ENCODE measurements at places on chromosomes 6 and 20.

DNA sequence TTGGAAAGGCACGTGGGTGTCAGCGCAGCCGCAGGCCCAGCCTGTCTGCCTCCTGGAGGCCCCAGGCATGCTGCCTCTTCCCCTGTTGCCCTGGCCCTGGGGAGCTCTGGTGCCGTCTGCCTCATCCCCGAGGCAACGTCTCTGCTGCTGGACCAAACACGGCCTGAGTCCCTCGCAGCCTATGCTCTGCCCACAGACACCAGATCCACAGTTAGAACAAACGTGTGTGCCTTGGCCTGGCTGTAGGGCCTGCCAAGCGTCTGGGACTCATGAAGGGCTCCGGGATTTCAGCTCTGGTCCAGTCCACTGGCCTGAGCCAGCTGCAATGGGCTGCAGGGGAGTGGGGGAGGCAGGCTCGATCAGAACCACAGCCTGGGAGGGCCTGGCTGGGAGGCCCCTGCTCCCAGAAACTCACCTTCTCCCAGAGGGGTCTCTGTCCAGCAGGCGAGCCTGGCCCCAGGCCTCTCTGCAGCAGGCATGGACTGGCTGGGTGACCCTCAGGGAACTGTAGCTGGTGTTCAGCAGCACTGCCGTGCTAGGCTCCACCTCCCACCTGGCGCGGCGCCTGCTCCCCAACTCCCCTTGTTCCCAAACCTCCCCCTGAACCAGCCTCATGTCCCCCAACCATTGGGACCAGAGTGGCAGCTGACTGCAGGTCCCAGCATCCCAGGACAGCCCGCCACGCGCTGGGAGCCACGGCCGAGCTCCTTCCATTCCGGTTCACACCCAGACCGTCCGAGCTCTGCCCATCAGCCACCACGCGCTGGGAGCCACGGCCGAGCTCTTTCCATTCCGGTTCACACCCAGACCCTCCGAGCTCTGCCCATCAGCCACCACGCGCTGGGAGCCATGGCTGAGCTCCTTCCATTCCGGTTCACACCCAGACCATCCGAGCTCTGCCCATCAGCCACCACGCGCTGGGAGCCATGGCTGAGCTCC is 197.0 kb downstream of the DLL1 start:
- DNase-seq: no peak

GRCh38 chr6:64376394-64376793 is 740.8 kb downstream of the PHF3 start:
- no peak for DNase-seq

DNA sequence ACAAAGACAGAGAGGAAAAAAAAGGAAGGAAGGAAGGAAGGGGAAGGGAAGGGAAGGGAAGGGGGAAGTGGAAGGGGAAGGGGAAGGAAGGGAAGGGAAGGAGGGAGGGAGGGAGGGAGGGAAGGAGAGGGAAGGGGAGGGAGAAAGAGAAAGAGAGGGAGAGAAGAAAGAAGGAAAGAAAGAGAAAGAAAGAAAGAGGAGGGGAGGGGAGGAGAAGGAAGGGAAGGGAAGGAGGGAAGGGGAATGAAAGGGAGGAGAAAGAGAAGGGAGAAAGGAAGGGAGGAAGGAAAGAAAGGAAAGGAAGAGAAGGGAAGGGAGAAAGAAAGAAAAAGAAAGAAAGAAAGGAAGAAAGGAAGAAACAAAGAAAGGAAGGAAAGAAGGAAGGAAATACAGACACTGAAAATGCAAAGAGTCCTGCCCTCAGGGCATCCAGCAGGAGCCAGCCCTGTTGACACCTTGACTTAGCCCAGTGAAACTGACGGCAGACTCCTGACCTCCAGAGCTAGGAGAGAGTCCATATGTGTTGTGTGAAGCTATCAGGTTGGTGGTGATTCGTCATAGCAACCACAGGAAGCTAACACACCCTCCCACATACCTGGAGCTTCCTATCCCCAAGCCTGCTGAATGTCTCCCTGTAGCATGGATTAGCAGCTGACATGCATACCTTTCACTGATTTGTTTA is 58.7 kb upstream of the SULF2 start:
- DNase-seq: no peak

DNA sequence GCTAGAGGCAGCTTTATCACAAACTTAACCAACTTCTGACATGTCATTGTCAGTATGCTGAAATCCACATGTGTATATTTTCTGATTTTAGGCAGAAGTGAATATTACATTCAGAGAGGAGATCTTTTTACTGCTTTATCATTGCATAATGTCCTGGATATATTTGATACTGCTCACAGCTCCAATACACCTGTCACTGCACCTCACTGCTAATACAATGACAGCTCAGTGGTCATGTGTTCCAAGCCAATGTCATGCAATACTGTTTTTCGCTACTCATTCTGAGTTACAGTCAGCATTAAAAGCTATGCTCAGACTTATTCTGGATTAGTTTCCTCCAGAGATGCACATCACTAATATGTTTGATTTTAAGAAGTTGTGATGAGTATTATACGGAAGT is 1604.6 kb downstream of the HACE1 start:
- DNase-seq: no peak

DNA sequence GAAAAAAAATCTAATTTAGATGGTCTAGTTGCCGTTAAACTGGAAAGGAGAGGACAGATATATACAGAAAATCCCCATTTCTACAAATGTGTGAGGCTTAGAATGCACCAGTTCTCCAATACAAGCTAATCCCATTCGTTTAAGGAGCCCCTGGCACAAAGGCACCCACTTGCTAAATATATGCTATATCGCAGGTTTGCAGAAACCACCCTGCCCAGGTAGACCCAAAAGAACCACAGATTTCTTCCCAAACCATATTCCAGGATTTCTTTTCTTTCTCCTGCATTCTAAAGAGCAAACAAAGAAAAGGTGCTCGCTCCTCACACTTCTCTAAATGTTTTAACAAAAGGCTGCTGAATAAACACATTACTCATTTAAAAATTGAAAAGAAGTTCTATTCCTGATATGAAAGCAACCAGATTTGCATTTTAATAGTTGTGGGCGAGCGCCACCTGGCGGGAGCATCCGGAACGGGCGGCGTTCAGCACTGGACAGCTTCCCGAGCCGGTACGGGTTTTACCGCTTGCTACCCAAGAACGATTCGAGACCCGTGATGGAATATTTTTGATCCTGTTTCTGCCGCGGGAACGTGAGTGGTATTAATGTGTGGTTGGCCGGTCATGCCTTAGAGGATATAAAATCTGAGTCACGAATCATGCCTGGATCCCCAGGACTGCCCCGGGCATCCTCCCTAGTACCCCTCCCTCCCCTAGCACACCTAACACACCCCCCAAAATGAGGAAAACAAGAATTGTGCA is 2.1 kb downstream of the PTPRT start:
- DNase-seq: peak; percentile 83

- no peak for DNase-seq
These were observed 11.0 kb downstream of the ALDH8A1 start for GRCh38 chr6:134938896-134939295.

- no peak for DNase-seq
These were observed 283.2 kb upstream of the FOXQ1 start for GRCh38 chr6:1028723-1029122.

DNA sequence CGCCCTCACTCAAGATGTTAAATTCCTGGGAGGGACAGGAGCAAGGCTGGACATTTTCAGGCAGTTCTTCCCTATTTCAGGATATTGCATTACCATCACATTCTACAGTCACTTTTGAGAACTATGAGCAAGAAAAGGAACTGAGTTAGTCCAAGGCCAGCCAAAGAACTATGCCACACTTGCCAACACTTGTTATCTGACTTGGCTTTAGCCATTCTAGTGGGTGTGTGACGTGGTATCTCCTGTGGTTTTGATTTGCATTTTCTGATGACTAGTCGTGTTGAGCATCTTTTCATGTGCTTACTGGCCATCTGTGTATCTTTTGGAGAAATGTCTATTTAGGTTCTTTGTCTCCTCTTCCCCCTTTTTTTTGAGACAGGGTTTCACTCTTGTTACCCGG is 12.0 kb downstream of the XRN2 start:
- no peak for DNase-seq

DNA sequence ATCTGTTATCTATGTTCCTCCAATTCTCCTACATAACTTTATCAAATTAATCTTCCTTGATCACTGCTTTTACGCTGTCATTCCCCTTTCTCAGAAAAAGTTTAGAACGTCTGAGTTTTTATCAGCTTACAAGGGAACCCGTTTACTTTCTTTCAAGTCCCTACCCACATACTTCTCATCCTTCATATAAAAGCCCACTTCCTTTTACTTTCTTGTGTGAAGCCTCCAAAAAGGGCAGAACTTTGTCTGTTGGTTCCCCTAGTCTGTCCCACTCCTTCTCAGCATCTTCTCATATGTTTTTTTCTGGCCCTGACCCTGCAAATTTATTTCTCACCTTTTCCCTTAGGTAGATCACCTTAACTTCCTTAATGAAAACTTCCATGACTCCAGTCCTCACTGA is 106.1 kb downstream of the TFAP2B start:
- DNase-seq: no peak

DNA sequence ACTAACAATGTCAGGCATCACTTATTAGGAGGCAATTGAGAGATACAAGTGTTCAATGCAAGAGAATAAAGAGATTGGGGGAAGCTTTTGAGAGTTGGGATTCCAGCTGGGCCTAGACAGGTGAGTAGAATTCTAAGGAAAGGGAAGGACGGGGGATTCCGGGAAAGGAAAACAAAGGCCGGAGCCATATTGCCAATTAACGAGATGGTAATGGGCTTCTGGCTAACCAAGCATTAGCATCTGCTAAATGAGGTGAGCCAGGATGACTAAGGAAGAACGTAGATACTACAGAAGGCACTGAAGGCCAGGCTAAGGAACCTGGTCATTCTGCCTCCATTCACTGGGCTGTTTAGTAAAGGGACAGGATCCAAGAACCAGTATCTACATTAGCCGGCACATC is 10.5 kb downstream of the FYN start:
- no peak for DNase-seq
